Stimulated activated CD4-positive, alpha-beta T cell treated with anti-CD3 and anti-CD28 coated beads, Interleukin-1b, Interleukin-23, amount 100 ng/mL, for 1 hour (primary cell): ENCODE measurements at places on chromosomes 16 and 17.

DNA sequence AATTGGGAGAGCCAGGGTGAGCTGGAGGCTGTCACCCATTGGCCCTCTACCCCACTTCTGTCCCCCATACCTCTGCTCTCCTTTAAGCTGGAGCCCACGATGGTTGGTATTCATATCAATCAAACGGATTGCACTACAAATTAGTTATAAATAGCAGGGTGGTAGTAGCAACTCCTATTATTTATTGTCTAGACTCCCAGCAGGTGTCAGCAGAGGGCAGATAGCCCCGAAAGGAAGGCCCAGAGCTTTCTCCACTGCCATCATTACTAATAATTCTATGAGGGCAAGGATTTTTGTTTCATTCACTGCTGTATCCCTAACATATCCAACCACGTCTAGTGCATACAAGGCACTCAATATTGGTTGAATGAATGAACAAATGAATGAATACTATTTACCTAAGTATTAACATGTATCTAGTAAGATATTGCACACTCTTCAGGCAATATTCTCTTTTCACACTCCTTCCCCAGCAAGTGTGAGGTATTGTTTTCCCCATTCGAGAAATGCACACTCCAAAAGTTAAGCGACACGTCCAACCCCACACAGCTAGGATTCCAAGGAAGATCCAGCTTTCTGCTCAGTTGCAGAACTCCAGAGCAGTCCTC, 6.3 kb downstream of the C17orf50 start:
- peak; percentile 7 for DNase-seq

DNA sequence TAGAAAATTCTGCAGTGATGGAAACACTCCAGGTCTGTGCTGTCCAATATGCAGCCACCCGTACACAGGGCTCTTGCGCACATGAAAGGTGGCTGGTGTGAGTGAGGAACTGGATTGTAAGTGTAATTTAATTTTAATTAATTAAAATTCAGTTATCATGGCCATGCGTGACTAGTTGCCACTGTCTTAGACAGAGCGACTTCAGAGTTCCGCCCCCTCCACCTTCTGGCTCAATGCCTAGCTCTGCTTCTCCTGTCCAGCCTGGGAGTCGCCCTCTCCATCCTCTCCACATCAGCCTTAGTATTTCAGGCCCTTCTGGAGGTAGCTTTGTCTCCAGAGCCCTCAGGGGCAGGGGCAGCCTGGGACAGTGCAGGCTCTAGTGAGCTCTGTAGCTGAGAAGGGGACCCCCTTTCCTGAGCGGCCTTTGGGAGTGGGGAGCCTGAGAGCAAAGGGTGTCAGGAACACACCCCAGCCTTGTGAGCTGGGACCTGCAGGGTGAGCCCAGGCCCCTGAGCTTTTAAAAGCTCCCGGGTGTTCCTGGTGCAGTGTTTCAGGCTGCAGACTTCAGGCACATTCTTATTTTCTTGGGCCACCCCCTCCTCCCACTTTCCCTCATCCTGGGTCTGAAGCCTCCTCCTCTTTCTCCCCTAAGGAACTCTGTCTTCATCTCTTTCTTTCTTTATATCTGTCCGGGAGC, 99.4 kb downstream of the IRF8 start:
- DNase-seq: no peak

DNA sequence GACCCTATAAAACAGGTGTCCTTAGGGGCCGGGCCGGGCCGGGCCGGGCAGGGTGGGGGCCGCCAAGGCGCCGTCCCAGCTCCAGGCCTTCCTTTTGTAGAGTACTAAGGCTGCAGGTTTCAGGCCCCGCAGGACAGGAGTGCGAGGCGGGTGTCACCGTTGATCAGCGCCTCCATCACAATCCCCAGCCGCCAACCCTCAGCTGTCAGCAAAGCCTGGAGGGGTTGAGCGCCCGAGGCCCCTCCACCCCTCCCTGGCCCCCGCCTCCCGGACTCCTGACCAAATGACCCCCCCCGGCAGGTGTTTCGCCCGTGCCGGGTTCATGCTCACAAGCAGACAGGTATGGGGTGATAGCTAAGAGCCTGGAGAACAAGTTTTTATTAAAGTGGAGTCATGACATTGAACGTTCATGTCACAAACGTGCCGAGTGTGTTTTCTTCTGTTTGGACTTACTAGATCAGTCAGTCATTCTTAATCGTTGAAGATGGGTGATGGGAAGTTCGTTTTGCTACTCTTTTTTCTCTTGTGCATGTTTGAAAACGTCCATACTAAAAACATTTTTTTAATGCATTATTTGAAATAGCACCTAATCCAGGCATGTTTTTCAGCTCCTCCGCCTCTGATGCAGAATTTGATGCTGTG, 534 bp downstream of the ARL2BP start:
- no peak for DNase-seq

GRCh38 chr17:56599566-56599965, 6.1 kb downstream of the NOG start:
- no peak for DNase-seq

DNA sequence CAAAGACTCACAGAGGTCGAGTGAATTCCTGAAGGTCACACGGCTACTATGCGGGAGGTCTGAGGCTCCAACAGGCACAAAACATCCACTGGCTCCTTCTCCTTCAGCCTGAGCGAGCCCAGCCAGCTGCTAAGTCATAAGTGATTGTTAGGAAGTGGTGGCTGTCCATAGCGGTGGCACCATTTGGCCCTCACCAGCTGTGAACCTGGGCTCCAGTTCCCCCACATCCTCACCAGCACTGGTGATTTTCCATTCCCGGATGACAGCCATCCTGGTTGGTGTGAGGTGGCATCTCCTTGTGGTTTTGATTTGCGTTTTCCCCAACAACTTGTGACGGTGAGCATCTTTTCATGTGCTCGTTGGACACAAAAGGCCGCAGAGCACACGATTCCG, 302.8 kb downstream of the FOXL1 start:
- DNase-seq: no peak

GRCh38 chr17:38591759-38592241, 14.0 kb downstream of the SRCIN1 start:
- DNase-seq: no peak

DNA sequence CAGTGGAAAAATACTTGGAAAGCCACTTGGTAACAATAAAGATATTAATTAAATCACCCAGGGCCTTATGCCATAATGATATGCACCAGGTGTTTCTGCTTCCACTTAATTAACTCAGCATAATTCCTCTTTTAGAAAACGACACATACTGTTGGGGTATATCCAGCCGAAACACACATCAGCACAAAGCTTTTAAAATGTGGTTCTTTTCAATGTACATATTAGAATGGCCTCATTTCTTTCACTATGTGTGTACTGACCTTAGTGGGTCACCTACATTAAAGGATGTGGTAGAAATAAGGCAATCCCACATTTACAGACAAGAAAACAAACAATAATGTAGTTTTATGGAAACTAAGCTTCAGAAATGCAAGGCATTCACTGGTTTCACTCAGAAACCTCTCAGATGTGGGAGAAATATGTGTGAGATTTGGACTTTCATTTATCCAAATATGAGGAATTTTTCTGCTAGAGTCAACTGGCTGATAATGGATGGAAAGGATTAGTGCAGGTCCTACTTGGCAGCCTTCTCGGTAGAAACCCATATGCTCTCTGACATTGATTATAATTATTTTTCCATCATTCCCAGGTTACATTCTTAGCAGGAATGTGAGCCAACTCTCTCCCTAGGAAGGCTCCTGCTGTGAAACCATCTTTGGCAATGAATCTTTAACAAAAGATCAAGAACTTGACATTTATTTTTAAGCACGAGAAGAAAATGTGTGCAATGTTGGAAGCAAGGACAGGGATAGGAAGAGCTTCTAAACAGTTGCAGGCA, 66.7 kb upstream of the DHX40 start:
- DNase-seq: no peak

GRCh38 chr17:56884483-56885311, 29.2 kb downstream of the TRIM25 start:
- no peak for DNase-seq

DNA sequence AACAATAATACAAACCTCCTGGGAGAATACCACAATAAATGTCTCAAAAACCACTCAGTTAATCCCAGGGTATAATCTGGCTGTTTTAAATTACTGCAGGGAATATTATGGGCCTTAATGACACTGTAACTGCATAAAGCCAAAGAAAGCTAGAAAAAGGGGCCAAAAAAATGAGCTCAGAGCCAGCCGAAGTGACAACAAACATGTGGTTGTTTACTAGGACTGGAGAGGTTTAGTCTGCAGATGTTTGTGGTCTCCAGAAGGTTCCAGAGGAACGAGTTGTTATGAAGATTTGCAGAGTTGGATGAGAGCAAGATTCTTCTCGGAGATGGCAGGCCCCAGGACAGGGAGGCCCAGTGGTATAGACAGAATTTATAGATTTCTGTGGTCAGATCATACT, 97.1 kb upstream of the AKTIP start:
- no peak for DNase-seq

GRCh38 chr17:42518755-42519545, 17.1 kb upstream of the NAGLU start:
- DNase-seq: no peak

- DNase-seq: no peak
Observed at GRCh38 chr17:72110231-72110941, 10.4 kb upstream of the SOX9 start.

GRCh38 chr17:17911001-17911613, 61.1 kb downstream of the TOM1L2 start:
- no peak for DNase-seq

DNA sequence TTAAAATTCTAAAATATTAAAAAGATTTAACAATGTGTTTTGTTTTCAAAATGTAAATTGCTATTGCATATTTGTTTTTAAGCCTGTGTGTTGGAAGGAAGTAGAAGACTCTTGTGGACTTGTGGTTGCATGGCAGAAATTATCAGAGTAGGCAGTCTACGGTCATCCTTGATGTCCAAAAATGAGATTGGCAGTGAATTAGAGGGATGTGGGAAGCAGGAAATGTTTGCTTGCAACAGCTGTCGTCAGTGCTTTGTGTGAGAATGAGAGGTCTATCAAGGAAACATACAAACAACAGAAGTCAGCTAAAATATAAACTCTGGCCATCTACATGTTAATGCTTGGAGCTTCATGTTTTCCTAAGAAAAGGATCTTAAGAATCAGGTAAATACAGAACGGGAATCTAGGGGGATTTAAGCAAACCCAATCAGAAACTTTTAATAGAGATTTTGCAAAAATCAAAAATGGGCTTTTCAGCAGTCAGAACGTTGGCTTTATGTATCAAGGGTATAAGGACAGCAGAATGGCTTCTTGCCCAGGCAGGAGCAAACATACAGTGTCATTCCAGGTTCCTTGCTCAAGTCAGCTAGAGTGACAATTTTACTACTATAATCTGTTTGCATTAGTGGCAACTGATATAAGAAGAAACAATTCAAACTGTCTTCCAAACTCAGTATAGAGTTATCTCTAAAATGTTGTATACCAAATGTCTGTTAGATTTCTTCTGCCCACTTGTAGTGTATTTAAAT, 196.7 kb downstream of the CYB561 start:
- DNase-seq: no peak

DNA sequence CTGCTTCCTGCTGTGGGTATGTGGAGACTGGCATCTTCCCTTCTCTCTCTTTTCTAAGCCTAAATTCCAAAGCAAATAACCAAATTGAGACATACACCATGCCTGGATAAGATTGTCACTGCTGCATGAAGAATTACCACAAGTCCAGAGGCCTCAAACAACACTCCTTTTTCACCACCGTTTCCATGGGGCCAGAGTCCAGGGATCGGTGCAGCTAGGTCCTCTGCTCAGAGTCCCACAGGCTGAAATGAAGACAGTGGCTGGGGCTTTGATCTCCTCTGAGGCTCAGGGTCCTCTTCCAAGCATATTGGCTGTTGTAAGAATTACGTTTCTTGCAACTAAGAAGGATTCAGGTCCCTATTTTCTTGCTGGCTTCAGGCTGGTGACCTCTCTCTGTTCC, 130.4 kb downstream of the SLC39A11 start:
- no peak for DNase-seq

GRCh38 chr17:6249732-6250131, 179.6 kb downstream of the WSCD1 start:
- DNase-seq: no peak

DNA sequence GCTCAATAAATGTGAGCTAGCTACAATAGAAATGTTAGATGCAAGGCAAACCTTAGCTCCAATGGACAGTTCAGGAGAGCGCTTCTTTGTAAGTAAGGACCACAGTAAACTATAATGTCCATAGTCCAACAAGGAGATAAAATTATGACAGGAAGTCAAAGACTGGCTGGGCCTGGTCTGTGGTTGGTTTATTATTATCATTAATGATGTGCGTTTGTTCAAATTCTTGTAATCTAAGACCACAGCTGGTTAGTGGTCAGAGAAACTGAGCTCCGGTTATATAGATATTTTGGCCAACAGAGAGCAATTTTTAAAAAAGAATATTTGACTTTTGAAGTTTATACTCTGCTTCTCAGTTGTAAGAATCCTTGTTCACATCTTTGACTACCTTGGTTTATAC, 4.7 kb upstream of the CMTM2 start:
- no peak for DNase-seq

GRCh38 chr16:48833461-48833860, 223.5 kb upstream of the N4BP1 start:
- no peak for DNase-seq

GRCh38 chr17:57499648-57500049, 243.3 kb downstream of the MSI2 start:
- DNase-seq: no peak

- DNase-seq: peak; percentile 68
Observed at GRCh38 chr17:38559051-38559879, 46.5 kb downstream of the SRCIN1 start.

DNA sequence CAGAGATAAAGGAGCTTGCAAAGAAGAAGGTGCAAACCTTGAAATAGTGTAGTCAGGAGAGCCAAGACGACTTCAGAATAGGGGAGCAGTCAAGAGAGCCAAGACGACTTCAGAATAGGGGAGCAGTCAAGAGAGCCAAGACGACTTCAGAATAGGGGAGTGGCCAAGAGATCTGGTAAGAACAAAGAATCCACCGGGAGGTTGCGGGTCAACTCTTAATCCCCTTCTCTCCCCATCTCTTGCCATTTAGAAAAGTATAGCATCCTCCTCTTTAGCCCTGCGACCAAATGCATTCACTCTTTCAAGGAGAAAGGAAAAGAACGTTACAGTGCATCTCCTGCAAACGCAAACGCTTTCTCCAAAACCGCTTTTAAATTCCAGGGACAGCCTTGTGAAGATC, 713 bp downstream of the KNOP1 start:
- no peak for DNase-seq

GRCh38 chr17:16916557-16916920, 55.4 kb downstream of the TNFRSF13B start:
- DNase-seq: no peak
